ENCODE measurements at places on chromosomes 7 and 10. TPM values are rescaled to one million over a fixed set of nuclear protein-coding genes. Genes with fewer than 3 reads are reported as not detected.

GRCh38 chr10:24674892-24675632 lies 48.6 kb downstream of the ARHGAP21 start:
- no peak for DNase-seq

GRCh38 chr10:106566873-106567272 lies 597.6 kb downstream of the SORCS1 start:
- no peak for DNase-seq

DNA sequence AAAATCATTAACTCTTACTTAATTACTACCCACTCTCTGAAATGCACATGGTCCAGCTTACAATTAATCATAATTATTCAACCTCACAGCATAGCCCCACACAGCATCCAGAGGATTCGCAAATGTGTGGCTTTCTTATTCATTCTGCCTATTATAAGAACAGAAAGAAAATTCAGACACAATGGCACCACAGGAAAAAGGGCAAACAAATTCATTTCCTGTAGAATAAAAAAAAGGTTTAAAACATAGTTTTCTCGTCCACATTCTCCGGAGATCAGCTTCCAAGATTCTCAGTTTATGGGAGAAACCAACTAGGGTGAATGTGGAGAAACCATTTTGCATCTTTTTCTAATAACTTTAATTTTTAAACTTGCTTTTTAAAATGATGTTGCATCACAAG lies 201.6 kb downstream of the PARD3 start:
- DNase-seq: no peak

DNA sequence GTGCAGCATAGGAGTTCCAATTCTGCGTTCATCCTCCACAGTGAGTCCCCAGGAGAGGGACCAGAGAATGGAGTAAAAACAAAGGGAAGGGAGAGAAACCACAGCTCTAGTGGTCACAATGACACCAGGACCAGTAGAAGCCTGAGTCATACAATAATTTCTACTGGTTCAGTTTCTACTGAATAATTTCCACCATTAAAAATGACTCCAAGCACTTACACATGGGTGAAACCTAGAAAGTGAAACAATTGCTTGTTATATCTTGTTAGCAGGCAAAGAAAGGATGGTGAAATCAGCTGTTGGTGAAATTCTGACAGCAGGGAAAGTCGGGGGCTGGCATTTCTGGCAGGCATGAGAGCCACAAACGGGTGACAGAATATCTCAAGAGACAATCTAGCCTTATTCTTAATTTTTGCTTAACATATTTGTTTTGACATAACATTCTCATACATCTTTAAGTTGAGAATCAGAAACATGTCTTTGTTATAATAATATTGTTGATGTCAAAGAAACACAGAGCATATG lies 1065.8 kb upstream of the C7orf33 start:
- DNase-seq: no peak

- DNase-seq: no peak
Observed at GRCh38 chr10:59553162-59553900, 156.3 kb downstream of the SLC16A9 start.

- DNase-seq: no peak
Observed at GRCh38 chr10:101241840-101242707, 12.8 kb upstream of the LBX1 start.

GRCh38 chr7:108190891-108191290 lies 60.7 kb upstream of the LAMB4 start:
- DNase-seq: no peak

GRCh38 chr10:76080991-76081390 lies 649.6 kb downstream of the LRMDA start:
- peak; percentile 20 for DNase-seq

DNA sequence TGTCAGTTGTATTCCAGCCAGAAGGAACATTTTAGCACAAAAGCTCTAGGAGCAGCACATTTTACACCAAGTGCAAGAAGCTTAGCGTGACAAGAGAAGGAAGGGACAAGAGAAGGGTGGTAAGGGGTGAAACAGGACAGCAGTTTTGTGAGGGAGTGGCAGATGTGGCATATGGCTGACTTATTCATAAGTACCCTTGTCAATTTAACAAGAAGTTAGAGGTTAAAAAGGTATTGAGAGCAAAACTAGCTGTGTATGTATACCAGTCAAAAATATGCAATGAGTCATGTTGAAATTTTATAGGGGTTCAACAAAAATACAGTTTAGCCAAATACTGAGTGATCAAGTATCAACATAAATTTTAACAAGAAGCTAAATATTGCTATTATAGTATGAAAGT lies 561.5 kb upstream of the POT1 start:
- no peak for DNase-seq

DNA sequence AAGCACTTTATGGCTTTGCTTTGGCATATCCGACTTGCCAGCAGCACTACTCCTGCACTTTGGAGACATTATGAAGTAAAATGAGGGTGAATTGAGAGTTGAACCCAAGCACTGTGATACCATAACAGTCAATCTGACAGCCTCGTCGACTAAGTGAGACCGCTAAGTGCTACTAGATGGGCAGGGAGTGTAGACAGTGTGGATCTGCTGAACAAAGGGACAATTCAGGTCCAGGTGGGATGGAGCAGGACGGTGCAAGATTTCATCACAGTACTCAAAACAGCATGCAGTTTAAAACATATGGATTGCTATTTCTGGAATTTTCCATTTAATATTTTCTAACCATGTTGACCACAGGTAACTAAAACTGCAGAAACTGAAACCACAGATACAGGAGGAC lies 20.8 kb upstream of the PRTFDC1 start:
- DNase-seq: no peak

DNA sequence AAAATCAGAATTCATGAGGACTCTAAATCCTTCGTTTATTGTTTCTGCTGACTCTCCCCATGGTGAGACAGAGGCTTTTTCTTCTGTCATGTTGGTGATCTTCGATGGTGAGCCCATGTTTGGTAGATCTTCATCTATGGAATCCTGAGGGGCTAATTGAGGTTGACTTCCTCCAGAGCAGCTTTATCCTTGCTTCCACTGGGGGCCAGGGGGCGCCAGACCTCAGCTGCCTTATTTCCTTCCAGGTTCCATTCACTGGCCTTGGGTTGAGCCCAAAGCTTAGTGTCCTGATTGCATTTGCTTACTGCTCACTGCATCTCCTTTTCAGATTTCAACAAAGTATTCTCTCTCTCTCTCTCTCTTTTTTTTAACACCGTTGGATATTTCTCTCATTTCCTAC lies 80.7 kb downstream of the GCC1 start:
- DNase-seq: no peak

DNA sequence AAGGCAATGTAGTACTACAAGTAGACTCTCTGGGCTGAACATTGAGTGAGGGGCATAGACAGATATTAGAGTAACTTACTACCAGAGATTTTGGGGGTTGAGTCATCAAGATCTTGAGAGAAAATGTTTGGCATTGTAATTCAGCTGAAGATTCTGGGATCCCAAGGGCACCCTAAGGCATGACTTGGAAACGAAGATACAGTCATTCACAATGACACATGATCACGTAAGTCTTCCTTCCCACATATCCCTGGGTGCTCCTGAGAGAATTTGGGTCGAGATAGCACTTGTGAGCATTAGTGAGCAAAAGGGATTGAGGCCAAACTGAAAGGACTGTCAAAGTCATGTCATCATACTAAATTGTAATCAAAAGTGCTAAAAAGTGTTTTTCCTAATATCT lies 192.5 kb upstream of the PCLO start:
- DNase-seq: no peak

DNA sequence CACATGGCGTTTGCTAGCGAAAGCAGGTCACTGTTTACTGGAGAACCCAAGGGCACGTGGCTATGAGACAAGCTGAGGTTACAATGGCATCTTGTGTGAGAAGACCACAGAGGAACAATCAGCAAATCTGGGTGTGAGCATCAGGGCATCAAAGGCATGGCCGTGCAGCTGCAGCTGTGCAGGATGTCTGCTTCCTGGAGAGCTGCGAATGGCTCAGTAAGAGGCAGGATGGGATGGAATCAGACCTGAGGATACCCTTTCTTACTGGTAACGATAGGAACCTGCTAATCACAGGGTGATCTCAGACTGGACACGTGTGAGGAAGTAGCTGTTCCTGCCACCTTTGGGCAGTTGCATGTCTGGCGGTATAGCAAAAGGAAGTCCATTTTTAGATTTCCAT lies 119.5 kb downstream of the RNF216 start:
- no peak for DNase-seq

DNA sequence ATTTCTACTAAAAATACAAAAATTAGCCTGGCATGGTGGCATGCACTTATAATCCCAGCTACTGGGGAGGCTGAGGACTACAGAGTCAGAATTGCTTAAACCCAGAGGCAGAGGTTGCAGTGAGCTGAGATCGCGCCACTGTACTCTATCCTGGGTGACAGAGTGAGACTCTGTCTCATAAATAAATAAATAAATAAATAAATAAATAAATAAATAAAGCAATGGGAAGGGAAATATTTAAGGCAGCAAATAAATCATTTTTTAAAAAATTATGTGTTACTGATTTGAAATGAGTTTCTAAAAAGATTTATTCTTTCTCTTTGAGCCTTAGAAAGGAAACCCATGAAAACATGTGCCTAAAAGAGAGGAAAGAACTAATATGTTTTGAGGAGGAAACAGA lies 45.2 kb upstream of the ZEB1 start:
- DNase-seq: no peak

DNA sequence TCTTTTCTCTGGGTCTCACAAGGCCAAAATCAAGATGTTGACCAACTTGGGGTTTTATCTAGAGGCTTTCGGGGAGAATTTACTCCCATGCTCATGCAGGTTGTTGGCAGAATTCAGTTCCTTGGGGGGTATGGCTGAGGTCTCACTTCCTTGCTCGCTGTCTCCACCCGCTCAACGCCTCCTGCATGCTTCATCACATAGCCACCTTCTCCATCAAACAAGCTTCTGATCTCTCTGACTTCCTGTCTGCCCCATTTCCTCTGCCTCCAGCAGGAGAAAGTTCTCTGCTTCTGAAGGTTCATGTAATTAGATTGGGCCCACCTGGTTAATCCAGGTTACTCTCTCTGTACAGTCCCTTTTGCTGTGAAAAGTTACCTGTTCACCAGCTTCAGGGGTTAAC lies 179.1 kb upstream of the FZD1 start:
- no peak for DNase-seq

FBXO24 gene
- total RNA-seq: 0.33 TPM

CDHR3 gene
- 4.9 TPM for total RNA-seq

SH2D4B gene
- total RNA-seq: not detected

Data from fibroblast of lung (primary cell).